Activated T-cell treated with anti-CD3 and anti-CD28 coated beads for 48 hours (primary cell): ENCODE measurements at places on chromosomes 1 and 21.
A peak's percentile ranks its signal among the peaks of the same experiment; 100 is the strongest.

DNA sequence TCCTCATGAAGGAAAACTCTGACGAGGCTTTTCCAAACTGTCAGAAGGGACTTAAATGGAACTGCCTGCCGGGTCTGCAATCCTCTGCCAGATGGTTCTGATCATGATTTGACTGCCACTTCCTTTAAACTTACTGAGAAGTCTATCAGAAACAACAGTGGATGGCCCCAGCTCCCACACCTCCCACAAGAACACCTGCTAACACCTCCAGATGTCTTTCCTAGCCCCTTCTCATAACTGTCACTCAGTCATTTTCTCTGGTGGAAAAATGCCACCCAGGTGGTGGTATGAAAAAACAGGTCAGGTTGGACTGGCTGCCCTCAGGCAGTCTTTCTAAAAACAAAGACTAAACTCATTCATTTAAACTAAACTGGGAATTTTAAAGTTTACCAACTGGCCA is 66.7 kb upstream of the ABCD3 start:
- DNase-seq, result no peak

DNA sequence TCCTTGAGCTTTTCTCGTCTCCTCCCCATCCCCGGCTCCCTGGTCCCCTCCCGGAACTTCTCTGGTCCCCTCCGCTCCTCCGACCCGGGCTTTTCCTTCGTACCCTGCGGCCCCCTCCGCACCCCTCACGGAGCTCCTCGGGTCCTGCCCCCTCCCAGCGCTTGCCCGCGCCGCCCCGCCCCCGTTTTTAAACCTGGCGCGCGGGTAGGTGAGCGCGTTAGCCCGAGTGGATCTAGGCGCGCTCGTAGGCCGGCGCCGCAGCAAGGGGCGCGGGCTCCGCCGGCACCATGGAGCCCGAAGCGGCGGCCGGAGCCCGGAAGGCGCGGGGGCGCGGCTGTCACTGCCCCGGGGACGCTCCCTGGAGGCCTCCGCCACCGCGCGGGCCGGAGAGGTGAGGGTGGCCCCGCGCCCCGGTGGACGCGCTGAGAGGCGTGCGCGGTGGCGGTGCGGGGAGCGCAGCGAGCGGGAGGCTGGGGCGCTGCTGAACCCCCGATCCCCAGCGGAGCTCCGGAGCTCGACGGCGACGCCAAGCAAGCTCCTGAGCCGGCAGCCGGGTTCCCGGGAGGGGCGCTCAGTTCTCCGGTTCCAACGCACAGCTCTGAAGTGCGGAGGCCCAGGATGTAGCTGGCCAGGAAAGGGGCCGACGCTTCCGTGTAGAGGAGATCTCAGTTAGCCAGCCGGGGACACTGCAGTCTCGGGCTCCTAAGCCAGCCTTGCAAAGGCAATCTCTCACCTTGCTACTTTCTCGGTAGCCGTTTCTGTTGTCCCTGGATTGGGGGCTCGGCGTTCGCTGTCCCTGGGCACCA is at the start of gene RIPPLY3:
RIPPLY3 (plus strand) TSS at position 217 of the 806 bp plus-strand sequence; CDS start at position 288, 71 bp downstream.
- no peak for DNase-seq

GRCh38 chr1:1430114-1430982 is 5.1 kb upstream of the VWA1 start:
- DNase-seq, result no peak

GRCh38 chr1:247330548-247331171 is 1.0 kb downstream of the ZNF496 start:
- DNase-seq, result no peak

DNA sequence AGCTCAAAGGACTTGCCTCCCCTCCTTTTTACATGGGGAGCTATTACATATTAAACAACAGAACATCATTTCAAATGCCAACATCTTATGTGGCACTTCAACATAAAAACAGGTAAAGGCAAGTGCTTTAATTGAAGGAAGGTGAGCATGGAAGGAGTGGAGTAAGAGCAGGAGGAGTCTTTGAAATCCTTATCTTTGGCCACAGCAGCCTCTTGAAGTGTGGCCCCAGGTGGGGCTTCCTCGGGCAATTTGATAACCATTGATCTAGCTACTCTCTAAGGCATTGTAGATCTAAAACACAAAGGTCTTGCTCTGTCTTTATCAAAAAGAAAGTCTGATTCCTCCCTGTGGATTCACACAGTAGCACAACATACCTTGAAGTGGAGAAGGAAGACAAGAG is 70.9 kb upstream of the PPP2R5A start:
- no peak for DNase-seq

- no peak for DNase-seq
Measured at GRCh38 chr1:239516579-239516978, 130.2 kb downstream of the CHRM3 start.

DNA sequence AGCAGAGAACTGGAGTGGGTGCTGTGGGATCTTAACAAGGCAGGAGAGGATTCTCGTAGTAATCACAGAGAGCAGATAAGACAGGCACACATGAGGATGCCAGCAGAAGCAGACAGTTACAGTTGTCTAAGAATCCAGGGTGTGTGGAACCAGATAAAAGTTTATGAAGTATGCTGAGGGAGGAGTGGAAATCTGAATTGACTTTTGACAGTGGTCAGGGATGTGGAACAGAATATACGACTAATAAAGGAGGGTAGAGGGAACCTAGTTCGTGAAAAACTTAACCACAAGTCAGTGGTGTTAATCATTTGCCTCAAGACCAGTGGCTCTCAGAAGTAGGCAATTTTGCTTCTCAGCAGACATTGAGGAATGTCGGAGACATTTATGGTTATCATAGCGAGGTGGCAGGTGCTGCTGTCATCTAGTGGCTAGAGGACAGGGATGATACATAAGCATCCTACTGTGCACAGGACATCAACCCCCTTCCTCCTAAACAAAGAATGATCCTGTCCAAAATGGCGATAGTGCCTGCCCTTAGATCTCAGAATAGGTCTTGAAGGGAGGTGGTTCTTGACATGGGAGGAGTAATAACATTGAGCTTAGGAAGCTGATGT is 3.0 kb downstream of the LRRC8D start:
- DNase-seq, result no peak

DNA sequence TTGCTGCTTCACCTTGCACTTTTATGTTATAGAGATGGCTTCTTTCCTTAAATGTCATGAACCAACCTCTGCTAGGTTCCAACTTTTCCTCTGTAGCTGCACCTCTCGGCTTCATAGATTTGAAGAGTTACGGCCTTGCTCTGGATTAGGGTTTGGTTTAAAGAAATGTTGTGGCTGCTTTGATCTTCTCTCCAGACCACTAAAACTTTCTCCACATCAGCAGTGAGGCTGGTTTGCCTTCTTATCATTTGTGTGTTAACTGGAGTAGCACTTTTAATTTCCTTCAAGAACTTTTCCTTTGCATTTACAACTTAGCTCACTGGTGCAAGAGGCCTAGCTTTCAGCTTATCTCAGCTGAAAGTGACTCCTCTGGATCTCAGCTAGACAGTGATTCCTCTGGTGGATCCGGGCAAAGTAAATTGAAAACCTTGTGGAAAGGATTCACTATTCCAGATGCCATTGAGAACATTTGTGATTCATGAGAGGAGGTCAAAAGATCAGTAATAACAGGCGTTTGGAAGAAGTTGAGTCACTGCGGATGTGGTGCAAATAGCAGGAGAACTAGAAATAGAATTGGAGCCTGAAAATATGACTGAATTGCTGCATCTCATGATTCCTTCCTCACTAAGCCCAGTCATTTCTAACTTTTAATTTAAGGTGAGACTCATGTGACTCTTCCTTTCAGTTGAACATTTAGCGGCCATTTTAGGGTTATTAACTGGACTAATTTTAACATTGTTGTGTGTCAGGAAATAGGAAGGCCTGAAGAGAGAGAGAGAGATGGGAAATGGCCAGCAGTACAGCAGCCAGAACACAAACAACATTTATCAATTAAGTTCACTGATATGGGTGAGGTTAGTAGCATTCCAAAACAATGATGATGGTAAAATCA is 16.2 kb upstream of the RGS1 start:
- no peak for DNase-seq

GRCh38 chr1:25572708-25573590 is 29.5 kb downstream of the LDLRAP1 start:
- peak; percentile 50 for DNase-seq

DNA sequence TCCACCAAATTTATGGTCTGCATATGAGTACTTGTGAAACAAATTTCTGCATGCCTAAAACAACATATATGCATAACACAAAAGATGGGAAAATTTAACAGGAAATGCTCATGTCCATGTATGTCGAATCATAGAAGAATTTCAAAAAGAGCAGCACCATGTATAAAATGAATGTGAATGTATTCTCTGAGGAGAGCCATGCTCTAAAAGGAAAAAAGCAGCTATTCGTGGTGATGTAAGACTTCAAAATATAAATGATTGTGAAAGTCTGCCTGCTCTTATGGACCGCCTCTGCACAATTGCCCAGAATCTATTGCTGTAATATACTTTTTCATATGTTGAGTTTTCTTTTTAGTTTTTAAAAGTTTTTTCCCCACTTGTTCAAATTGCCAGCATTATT is 66.8 kb downstream of the EPB41 start:
- DNase-seq, result no peak

DNA sequence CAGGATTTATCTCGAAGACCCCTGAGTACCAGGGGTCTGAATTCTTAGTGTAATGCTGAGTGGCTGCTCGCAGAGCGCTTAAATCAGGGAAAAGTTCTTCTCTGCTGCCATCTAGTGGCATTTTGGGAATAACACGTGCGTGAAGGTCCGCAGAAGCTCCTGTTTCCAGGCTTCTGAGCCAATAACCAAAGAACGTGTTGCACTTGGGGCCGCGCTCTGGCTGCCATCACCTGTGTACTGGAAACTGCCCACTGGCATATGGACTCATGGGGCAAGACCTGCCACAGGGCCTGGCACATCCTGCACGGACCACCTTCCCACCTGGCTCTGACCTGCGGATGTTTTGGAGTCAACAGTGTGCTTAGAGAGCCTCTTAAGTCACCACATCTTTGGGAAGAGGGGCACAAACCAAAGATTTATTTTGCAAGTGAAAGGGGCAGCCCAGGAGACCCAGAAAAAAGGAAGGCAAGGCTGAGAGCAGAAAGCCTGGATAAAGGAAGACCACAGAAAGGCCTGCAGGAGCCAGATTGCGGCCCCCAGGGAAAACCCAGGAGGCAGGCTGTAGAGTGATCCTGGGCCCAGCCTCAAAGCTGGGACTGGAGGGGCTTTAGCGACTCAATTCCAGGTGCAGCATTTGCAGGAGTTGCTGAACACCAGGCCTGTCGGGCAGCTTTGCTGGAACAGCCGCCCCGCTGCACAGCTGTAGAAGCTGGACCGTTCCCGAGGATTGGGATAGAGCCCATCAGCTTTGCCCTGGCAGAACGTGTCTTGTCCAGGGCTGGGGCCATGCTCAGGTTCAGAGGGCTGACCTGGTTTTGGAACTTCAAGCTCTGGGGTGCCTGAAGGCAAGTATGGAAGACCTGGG is 13.0 kb downstream of the CHIT1 start:
- DNase-seq, result peak; percentile 35

DNA sequence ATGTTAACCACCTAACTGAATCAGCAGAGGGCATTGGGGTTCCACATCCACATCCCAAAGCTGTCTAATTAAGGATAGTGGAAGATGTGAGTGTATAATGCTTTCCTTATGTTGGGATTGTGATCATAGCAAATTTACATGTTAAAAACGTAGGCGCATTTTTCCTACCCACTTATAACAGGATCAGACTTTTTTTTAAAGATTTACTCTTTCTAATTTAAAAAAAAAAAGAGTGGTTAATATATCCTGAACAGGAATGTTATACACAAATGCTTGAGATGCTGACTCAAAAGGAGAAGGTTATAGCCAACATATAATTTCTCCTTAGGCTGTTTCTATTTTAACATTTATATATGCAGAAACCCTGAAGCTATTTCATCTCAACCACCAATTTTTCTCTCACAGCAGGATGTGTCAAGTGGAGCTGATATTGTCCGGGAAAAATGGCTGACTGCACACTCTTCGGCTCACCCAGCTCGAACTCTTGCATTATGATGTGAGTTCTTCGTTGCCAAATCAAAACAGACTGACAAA is 40.3 kb downstream of the RGS5 start:
- no peak for DNase-seq

DNA sequence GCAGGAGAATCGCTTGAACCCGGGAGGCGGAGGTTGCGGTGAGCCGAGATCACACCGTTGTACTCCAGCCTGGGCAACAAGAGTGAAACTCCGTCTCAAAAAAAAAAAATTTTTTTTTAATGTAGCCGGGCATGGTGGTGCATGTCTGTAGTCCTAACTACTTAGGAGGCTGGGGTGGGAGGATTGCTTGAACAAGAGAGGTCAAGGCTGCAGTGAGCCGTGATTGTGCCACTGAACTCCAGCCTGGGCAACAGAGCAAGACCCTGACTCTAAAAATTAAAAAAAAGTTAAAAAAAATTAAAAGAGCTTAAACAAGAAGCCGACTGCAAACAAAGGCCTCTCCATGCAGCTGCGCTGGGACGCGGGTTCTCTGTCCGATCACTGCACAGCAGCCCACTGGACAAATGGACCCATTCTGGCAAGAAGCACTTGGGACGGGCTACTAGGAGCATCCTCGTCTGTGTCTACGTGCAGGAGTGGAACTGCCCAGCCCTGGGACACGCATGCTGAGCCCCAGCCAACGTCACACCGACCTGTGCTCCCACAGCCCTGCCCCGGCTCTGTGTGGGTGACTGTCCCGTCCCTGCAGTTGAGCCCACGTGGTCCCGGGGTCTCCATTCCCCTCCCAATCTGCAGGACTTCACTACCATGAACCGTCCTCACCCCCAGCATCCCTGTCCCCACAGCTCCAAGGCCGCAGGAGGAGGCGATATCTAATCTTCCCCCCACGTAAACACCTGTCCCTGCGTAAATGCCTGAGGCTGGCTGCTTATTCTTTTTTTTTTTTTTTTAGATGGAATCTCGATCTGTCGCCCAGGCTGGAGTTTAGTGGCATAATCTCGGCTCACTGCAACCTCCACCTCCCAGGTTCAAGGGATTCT is 12.3 kb downstream of the SLC35E2B start:
- no peak for DNase-seq

DNA sequence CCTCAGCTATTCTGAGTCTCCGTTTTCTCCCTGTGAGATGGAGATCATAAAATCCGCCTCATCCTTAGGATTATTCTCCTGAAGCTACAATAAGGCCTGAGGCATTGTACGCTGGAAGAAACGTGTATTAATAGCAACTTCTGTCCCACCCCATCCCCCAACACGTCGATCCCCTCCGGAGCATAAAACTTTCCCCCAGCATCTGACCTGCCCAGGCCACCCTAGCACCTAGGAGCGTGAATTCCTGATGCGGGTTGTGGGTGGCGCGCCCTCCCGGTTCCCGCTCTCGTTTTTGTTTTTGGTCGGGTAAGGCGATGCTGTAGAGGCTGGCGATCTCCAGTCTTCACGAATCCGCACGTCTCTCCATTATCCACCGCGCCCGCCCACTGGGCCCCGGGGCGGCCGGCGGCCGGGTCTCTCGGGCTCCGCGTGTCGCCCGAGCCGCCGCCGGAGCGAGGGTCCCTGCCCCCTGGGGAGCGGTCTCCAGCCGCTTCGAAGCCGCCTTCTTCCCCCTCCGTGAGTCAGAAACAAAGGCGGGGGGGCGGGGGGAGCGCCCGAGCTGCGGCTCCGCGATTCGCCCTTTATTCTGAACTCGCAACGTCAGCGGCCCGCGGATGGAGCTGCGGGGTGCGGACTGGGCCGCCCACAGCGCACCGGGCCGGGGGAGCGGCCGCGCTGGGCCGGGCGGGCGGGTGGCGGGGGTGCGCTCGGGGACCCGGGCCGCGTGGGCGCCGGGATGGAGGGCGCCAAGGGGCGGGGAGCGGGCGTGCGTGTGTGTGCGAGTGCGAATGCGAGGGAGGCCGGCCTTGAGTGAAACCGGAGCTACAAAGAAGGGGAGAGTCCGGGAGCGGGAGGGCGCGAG is at the start of gene PLEKHO1:
PLEKHO1 (plus strand) TSS at position 646 of the 862 bp plus-strand sequence. CDS start 342 bp downstream, outside the sequence.
- DNase-seq, result peak; percentile 68

- DNase-seq, result no peak
Measured at GRCh38 chr21:46118316-46119143, 20.6 kb downstream of the COL6A2 start.

GRCh38 chr1:47449822-47450552 is 12.1 kb downstream of the FOXD2 start:
- DNase-seq, result no peak
